Stimulated activated CD8-positive, alpha-beta memory T cell treated with anti-CD3 and anti-CD28 coated beads, Interleukin-7, amount 100 ng/mL, for 48 hours (primary cell): ENCODE measurements at places on chromosomes 4 and X.
A peak's percentile ranks its signal among the peaks of the same experiment; 100 is the strongest.

GRCh38 chr4:3829956-3830773 is 64.0 kb downstream of the ADRA2C start:
- DNase-seq = no peak

- no peak for DNase-seq
Observed at GRCh38 chr4:14152834-14153519, 525.5 kb upstream of the BOD1L1 start.

GRCh38 chr4:71004281-71004851 is 10.9 kb downstream of the DCK start:
- DNase-seq = peak; percentile 39

DNA sequence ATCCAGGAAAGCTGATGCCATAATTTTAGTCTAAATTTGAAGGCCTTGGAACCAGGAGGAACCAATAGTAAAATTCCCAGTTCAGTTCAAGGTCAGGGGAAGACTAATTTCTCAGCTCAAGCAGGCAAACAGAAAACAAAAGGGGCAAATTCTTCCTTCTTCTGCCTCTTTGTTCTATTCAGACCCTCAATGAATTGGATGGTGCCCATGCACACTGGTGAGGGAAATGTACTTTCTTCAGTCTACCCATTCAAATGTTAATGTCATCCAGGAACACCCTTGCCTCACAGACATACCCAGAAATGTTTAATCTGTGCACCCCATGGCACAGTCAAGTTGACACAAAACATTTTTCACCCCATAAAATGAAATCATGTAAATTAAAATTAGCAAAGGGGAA is 1851.2 kb upstream of the ADGRL3 start:
- no peak for DNase-seq

DNA sequence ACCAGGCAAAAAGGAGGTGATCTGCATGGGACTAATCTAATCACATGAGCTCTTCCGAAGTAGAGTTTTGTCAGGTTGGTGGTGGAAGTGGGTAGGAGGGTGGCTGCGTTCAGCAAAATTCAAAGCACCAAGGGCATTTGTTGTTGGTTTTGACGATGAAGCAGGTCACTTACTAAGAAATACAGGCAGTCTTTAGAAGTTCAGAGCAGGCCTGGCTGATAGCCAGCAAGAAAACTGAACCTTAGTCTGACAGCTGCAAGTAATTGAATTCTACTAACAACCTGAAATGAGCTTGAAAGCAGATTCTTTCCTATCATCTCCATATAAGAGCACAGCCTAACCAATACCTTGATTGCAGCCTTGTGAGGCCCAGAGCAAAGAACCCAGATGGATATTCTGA is 505.8 kb downstream of the KLHL13 start:
- DNase-seq = no peak

DNA sequence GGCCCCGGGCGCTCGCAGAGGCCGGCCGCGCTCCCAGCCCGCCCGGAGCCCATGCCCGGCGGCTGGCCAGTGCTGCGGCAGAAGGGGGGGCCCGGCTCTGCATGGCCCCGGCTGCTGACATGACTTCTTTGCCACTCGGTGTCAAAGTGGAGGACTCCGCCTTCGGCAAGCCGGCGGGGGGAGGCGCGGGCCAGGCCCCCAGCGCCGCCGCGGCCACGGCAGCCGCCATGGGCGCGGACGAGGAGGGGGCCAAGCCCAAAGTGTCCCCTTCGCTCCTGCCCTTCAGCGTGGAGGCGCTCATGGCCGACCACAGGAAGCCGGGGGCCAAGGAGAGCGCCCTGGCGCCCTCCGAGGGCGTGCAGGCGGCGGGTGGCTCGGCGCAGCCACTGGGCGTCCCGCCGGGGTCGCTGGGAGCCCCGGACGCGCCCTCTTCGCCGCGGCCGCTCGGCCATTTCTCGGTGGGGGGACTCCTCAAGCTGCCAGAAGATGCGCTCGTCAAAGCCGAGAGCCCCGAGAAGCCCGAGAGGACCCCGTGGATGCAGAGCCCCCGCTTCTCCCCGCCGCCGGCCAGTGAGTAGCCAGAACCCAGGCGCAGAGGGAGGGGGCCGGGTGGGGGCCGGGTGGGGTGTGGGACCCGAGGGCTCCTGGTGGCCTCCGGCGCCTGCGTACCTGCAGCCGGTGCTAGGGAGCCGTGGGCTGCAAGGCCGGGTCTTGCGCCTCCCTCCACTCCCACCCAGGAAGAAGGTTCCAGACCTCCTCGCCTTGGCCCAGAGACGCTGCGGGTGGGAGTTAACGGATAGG is 534 bp downstream of the MSX1 start:
- DNase-seq = no peak

GRCh38 chr4:53712408-53713020 is 121.2 kb upstream of the LNX1 start:
- DNase-seq = no peak

GRCh38 chr4:36269101-36269500 is 12.3 kb upstream of the DTHD1 start:
- DNase-seq = no peak

DNA sequence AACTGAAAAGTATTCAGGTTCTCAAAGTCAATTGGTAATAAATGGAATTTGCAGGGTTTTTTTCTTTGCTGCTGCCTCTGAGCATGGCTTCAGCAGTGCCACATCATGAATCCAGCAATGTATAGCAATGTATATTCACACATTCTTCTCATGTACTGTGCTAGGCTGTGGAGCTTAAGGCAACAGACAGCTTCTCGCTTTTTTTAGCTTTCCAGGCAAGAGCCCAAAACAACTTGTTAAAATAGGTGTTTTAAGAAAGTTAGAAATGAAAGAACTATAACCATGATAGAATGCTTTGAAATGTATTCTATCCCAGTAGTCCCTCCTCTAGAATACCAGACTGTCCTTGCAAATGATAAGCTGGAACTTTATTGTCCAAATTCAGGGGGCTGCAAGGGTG is 30.4 kb downstream of the SMIM43 start:
- no peak for DNase-seq

GRCh38 chrX:34875204-34875603 is 67.4 kb upstream of the FAM47B start:
- DNase-seq = no peak

DNA sequence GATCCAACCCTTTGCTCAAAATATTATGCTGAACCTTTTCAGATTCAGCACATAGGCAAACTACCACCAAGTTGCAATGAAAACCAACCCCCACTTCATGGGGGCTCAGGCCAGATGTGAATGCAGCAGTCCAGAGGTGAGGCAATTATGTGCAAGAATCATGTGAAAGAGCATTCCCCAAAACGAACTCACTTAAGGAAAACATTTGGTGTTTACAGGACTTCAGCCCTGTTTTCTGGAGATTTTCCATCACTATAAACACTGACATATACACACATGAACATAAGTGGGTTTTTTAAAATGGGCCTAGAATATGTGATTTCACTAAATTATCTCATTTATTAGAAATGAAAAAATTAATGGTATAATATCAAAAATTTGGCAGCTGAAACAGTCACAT is 31.5 kb downstream of the BMP3 start:
- DNase-seq = no peak

GRCh38 chr4:101346351-101347266 is 717 bp downstream of the PPP3CA start:
- DNase-seq = peak; percentile 19

DNA sequence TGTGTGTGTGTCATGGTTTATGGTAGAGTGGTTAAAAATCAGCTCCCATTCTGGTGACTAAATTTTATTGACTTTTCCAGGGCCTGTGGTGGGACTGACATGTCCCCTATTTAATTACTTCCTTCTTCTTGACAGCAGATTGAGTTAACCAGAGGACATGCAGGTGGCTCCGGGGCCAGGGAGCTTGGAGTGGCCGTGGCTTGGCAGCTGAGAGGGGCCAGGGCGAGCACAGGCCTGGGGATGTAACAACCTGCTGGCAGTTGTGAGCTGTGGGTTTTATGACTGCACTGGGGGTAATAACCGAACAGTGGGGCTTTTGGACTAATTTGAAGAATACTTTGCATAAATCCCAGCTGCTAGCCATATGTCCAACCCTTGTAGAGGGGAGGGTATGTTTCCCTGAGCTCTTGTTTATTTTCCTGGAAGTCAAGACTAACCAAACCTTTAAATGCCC is 186.0 kb downstream of the MID1IP1 start:
- no peak for DNase-seq

DNA sequence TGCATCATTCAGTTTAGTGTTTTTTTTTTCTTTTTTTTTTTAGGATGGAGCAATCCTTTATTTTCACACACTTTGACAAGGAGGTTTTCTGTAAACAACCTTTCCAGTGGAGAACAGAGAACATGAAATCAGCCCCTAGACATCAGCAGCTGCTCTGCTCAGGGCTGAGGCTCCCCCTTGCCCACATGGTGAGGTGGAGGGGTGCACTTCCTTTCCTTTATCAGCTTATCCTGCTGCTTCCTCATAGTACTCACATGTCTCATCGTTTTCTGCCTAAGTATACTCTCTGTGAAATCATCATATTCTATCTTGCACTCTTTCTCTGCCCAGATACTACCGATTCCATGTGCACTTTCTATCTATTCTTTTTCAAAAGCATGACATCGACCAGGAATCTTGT is 47.6 kb upstream of the PRSS12 start:
- DNase-seq = no peak

DNA sequence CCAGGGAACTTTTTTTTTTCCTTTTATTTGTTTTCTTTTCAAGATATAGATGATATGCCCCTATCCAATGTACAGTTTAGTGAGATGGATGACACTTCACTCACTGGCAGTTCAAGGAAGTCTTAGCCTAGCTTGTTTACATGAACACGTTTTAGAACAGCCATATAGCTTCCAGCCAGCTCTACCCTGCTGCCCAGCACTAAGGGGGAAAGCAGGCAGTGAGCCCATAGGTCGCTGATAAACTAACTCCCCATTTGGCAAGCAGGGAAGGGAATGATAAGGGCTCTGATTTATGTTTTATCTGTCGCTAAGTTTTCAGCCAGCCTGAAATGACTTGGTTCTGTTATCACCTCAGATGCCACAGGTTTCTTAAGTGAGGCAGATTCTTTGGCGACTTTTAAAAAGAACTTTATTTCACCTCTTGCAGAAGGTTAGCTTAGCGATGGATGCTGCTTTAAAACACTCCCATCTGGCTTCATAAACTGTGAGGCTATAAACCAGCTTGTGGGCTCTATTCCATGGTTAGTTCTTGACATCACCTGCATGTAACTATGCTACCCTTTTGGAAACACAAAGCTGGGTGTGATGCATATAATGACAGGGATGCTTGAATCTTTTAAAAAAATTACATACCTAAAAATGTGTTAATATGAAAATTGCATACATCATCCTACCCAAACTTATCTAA is 348.4 kb downstream of the FBXO8 start:
- no peak for DNase-seq

- DNase-seq = no peak
Observed at GRCh38 chr4:117324851-117325491, 239.6 kb upstream of the TRAM1L1 start.

GRCh38 chr4:56622176-56622575 is 58.9 kb downstream of the HOPX start:
- DNase-seq = no peak
